PC-9 (cell line): ENCODE measurements at places on chromosomes 11 and 22. TPM values are rescaled to one million over a fixed set of nuclear protein-coding genes. Genes with fewer than 3 reads are reported as not detected.
A peak's percentile ranks its signal among the peaks of the same experiment; 100 is the strongest.

Gene PYGM
- 1.3 and 1.6 TPM in 2 replicates for total RNA-seq

Gene HTR3B
- total RNA-seq: not detected in 2 replicates

Gene ELF5
- 0.38 and 0.61 TPM in 2 replicates for total RNA-seq

Gene SLC43A1
- 3.2 and 4.0 TPM in 2 replicates for total RNA-seq

Gene DCDC1
- 1.5 and 2.2 TPM in 2 replicates for total RNA-seq

Gene OR2AG2
- total RNA-seq: 0.11 and 0.25 TPM in 2 replicates

Gene CABP4
- 2.0 and 2.5 TPM in 2 replicates for total RNA-seq

Gene SYCE3
- not detected in 2 replicates for total RNA-seq

DNA sequence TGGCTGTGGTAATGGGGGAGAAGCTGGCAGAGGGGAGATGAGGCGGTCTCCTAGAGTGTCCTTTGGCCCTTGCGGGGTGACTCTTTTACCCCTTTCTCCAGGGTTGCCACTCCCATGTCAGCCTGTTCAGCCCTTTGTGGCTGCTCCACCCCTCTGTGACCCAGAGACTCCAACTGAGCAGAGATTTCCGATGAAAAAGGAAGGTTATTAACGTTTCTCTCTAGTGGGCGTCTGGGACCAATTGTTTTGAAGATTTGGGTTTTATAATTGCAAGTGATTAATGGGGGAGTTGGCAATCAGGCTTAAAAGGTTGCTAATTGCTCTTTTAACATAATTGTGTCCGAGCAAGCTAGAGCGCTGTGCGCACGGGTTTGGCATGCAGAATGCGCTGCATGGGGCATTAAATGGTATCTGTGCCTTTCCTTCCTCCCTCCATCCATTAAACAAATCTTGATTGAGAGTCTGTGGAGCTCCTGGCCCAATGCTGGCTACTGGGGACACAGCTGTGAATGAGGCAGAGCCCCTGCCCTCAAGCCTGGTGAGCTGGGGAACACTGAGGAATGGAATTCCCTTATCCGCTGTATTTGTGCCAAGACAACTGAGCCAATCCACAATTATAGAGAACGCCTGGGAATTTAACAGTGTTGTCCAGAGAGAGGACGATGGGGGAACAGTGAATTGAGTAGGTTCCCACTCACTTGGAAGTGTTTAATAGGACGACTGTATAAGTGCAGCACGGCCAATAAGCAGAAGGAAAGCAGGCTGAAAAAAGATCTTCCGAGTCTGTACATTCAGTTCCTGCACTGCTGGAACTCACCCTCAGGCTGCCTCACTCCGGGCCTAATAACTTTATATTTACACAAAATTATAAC lies 295.9 kb downstream of the MIAT start:
- peaks cover 67% of the 10 kb centered on the region for H3K27me3 ChIP-seq
- H3K36me3 ChIP-seq: no peaks in the 10 kb centered on the region
- no peak for DNase-seq
- H3K4me3 ChIP-seq: no peak overlapping the region
- no peaks in the 10 kb centered on the region for H3K4me1 ChIP-seq

- peak; percentile 86 for DNase-seq
- H3K36me3 ChIP-seq: no peaks in the 10 kb centered on the region
- peaks cover 16% of the 10 kb centered on the region for H3K4me1 ChIP-seq
- H3K4me3 ChIP-seq: peak overlapping the region; percentile 82
- no peaks in the 10 kb centered on the region for H3K27me3 ChIP-seq
- peak overlapping the region; percentile 41 for H3K27ac ChIP-seq
Observed at GRCh38 chr11:44096360-44097185, 1.1 kb downstream of the EXT2 start.

DNA sequence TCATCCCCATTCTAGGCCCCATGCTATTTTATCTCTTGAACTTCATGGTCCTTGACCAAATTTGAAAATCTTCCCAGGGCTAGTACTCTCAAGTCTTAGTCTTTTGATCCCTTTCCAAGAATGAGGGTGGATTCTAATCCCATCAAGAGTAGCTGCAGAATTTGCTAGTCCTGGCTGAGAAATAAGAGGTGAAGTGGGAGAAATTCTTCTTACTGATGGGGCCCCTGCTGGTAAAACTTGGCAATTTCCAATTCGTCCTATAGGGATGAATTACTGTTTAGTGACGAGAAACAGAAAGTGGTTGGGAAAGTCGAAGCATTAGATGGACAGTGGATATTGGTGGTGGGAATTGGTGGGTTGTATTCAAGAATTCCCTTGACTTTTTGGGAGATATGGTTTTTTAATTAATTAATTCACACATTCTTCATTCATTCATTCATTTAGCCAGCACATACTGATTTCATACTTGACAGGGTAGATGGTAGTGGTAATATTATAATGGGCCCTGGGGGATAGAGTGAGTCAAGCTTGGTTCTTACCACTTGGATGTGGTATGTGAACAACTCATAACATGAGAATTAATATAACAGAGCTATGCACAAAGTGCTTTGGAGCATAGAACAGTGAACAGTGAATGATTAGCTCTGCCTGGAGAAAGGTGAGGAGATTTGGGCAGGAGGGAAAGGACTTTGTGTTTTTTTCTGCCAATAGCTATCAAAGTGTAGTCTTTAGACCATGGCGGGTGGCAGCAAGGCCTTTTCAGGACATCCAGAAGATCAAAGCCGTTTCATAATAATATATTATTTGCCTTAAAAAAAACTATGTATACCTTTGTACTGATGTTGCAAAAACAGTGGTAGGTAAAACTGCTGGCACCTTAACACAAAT lies 103.8 kb downstream of the STIM1 start:
- H3K4me1 ChIP-seq: peaks cover 18% of the 10 kb centered on the region
- H3K4me3 ChIP-seq: no peak overlapping the region
- peak overlapping the region; percentile 12; the same call in 1 of the 2 replicates for H3K27ac ChIP-seq
- H3K36me3 ChIP-seq: no peaks in the 10 kb centered on the region
- no peak for DNase-seq

- DNase-seq: peak; percentile 95
- H3K4me3 ChIP-seq: no peak overlapping the region
- peak overlapping the region; percentile 77 for H3K27ac ChIP-seq
- H3K36me3 ChIP-seq: no peaks in the 10 kb centered on the region
- no peaks in the 10 kb centered on the region for H3K27me3 ChIP-seq
- peaks cover 30% of the 10 kb centered on the region for H3K4me1 ChIP-seq
Observed at GRCh38 chr11:111376181-111376871, 2.7 kb downstream of the POU2AF1 start.

- H3K27me3 ChIP-seq: no peaks in the 10 kb centered on the region
- H3K36me3 ChIP-seq: no peaks in the 10 kb centered on the region
- DNase-seq: no peak
- no peak overlapping the region for H3K4me3 ChIP-seq
- no peak overlapping the region for H3K27ac ChIP-seq
Observed at GRCh38 chr11:35090125-35090524, 48.8 kb upstream of the CD44 start.

DNA sequence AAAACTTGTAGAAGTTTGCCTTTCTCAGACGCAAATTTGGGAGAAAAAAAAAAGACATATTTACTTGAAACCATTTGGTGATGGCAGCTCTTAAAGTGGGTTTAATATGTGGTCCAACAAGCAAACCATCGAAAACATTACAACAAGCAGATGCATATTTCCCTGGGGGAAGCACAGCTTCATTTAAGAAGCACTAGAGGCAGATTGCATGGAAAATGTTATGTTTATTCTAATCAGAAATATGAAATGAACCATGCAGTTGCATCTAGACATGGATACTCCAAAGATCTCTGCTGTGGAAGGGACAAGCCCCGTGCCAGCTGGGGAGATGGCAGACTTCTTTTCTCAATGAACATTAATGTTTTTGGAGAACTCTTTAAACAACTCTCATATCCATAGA lies 57.4 kb upstream of the PARVA start:
- H3K27me3 ChIP-seq: no peaks in the 10 kb centered on the region
- DNase-seq: no peak
- H3K36me3 ChIP-seq: no peaks in the 10 kb centered on the region

DNA sequence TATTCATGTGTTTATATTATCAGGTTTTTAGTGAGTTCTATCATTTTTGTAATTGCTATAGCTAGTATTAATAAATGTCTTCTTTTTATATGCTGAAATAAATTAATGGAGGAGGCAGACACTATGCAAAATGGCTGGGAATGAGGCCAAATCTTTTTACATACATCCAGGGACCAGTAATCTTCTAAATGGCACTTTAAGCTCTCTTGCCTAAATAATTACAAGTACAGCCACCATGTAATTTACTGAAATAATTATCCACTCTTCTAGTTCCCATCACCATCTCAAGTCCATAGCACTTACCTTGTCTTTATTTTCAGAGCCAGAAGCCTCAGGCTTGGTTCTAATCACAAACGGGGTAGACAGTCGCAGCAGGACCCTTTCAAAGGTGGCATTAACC lies 79.1 kb downstream of the GUCY1A2 start:
- DNase-seq: no peak
- no peaks in the 10 kb centered on the region for H3K36me3 ChIP-seq
- H3K4me3 ChIP-seq: no peak overlapping the region
- H3K27me3 ChIP-seq: no peaks in the 10 kb centered on the region
- no peak overlapping the region for H3K27ac ChIP-seq
- H3K4me1 ChIP-seq: no peaks in the 10 kb centered on the region

GRCh38 chr11:64251016-64251752 lies at the start of gene PLCB3:
Gene PLCB3, plus strand, starts transcription at chr11:64251530. Its CDS starts 120 bp downstream, at chr11:64251650.
- peaks cover 5% of the 10 kb centered on the region; the same call in 1 of the 2 replicates for H3K4me1 ChIP-seq
- H3K36me3 ChIP-seq: no peaks in the 10 kb centered on the region
- DNase-seq: no peak

DNA sequence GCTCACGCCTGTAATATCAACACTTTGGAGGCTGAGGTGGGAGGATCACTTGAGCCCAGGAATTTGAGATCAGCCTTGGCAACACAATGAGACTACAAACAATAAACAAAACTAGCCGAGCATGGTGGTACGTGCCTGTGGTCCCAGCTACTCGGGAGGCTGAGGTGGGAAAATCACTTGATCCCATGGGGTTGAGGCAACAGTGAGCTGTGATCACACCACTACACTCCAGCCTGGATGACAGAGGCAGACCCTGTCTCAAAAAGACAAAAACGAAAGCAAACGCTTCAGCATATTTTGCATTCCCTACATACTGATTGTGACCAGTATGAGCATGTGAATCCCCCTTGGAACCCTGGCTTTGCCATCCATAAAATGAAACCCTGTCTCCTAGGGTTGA lies 33.9 kb upstream of the MN1 start:
- DNase-seq: no peak
- no peaks in the 10 kb centered on the region for H3K36me3 ChIP-seq
- H3K27ac ChIP-seq: no peak overlapping the region
- H3K4me1 ChIP-seq: no peaks in the 10 kb centered on the region

DNA sequence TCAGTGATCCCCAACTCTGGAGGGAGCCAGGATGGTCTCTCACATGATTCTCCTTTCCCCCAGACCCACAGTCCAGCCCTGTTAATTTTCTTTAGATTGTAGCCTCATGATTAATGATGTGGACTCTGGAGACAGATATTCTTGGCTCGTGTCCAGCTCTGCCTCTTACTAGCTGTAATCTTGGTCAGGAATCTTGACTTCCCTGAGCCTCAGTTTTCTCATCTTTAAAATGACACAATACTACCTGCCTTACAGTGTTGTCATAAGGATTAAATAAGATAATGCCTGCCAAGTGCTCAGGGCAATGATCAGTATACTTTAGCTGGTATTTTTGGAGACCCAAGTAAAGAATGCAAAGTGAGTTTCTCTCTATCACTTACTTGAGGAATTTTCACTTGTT lies 60.0 kb downstream of the SPECC1L start:
- no peaks in the 10 kb centered on the region for H3K27me3 ChIP-seq
- no peak overlapping the region for H3K27ac ChIP-seq
- H3K4me1 ChIP-seq: 0 out of 2 replicates have a peak, but pooled peaks cover 5% of the 10 kb centered on the region
- no peak overlapping the region for H3K4me3 ChIP-seq

- no peaks in the 10 kb centered on the region for H3K36me3 ChIP-seq
- no peak overlapping the region for H3K4me3 ChIP-seq
- H3K4me1 ChIP-seq: peaks cover 51% of the 10 kb centered on the region
- peak overlapping the region; percentile 83 for H3K27ac ChIP-seq
- no peaks in the 10 kb centered on the region for H3K27me3 ChIP-seq
Observed at GRCh38 chr11:72631806-72632731, 42.2 kb downstream of the PDE2A start.

DNA sequence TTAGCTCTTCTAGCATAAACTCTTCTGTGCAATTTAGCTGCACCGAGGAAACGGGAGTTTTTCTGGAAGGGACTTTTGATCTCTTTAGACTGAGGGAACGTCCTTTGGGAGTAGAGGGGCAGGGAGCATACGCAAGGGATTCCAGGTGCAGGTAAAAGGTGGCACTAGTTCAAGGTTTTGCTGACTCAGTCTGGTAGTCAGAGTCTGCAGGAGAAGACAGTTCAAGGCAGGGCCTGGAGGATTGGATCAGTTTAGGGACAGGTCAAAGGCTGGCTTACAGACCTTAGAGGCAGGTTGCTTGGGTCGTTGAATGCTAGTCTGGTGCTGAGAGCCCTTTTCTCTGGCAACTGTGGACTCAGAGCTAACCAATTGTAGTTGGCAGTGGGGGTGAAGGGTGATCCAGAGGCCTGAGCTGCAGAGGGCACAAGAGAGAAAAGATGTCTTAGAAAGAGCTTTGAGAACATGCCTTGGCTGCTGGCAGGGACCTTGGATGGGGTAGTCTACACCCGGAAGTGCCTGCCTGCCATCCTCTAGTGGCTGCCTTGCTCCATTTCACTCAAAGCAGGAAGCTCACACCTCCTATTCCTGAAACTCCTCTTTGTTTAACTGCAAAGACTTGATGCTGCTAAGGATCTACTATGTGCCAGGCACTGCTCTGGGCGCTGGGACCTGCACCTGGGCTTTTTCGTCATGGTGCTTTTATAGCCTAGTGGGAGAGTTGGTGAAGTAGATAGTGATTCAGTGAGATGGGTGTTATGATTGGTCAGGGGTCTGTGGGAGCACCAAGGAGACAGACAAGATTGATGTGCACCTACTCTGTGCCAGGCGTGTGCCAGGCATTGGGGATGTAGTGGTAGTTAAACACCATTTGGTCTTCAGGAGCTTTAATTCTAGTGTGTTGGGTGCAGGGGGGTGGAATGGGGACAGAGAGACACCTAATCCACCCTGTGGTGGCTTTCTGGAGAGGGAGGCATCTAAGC lies 17.1 kb downstream of the MIAT start:
- DNase-seq: no peak
- H3K27ac ChIP-seq: peak overlapping the region; percentile 93; the same call in 1 of the 2 replicates
- peak overlapping the region; percentile 86; the same call in 1 of the 2 replicates for H3K4me3 ChIP-seq
